B cell (primary cell): ENCODE measurements at places on chromosomes 2 and 18. TPM values are rescaled to one million over a fixed set of nuclear protein-coding genes. Genes with fewer than 3 reads are reported as not detected.

Gene ATP6V1C2
- total RNA-seq, result 4.4 and 8.1 TPM in 2 replicates

Gene GALNT14
- 4.9 and 6.2 TPM in 2 replicates for total RNA-seq

Gene SYT4
- total RNA-seq, result not detected in 2 replicates

Gene MSH6
- total RNA-seq, result 43.9 and 46.9 TPM in 2 replicates

Gene ALPP
- not detected in 2 replicates for total RNA-seq

Gene YWHAQ
- total RNA-seq, result 119 and 126 TPM in 2 replicates

- peak; percentile 75 for DNase-seq
These were observed 17.6 kb upstream of the BOK start for GRCh38 chr2:241540771-241541561.

DNA sequence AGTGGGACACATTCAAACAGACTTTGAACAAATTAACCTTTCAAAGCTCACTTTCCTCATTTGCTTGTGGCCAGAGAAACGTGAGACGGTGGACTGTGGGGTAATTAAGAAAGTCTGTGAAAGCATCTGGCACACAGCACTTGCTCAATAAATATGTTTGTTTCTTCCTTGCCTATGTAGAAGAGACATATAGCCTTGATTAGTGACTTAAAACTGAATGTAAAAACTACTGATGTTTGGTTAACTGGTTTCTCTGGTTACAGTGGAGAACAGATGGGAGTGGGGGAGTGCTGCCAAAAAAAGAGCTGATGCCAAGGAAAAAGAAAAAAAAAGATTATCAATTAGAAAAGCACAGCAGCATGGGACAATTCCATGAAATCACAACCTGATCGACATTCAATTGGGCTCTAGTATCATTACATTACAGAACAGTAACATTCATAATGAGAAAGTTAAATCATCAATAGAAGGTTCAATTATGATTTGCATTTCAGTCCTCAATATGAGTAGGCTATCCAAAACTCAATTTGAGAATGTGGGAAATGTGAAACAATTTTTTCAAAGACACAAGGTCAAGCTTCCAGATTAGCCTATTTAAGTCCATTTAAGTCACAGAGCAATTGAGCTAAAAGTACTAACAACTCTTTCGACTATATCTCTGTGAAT, 14.7 kb downstream of the CUL3 start:
- no peak for DNase-seq

DNA sequence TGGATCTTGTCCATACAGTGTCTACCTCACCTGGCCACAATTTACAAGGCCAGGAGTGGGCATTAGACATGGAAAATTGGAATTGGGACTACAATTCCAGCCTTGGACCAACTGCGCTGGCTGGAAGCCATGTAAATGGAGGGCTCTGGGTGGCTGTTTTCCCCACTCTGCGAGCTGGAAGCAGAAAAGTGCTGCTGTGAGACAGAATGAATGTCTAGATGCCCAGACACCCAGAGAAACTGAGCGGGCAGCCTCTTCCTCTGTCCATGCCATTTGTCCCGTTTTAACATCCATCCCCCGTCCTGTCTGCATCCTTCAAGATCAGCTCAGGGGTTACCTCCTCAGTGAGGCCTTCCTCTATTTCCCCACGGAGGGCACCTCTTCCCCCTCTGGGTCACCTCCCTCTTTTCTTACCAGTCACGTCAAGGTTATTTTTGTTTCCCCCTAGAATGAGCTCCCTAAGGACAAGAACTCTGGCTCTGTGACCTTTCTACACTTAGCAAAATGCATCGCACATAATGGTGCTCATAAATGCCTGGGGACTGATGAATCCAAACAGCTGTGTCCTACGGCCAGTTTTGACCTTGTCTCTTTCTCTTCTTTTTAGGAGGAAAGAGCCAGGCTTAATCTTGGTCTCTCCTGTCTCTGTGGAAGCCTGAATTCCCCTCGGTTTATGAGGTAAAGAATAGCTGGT, 41.2 kb downstream of the MCFD2 start:
- no peak for DNase-seq

GRCh38 chr2:176668912-176669311, 399.7 kb downstream of the MTX2 start:
- no peak for DNase-seq

GRCh38 chr18:59318460-59319050, at the start of gene CPLX4:
Gene CPLX4 (minus strand): TSS chr18:59318649. CDS start chr18:59318462, 187 bp downstream.
- DNase-seq, result no peak

DNA sequence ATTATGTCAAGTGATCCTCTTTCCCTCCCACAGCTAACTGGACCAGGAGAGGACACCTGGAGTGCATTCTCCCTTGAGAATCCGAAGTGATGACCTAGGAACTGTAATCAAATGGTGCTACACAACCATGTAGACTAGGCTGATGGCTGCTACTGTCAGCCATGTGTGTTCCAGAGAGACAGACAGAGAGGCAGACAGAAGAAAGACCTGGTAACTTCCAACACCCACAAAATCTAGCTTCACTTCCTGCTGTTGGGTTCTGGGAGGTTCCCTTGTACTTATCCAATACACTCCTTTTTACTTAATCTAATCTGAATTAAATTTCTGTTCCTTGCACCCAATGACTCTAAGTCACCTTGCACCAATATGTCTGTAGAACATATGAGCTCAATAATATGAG, 72.3 kb downstream of the AAK1 start:
- no peak for DNase-seq
